ENCODE measurements at places on chromosomes 12 and 14.

DNA sequence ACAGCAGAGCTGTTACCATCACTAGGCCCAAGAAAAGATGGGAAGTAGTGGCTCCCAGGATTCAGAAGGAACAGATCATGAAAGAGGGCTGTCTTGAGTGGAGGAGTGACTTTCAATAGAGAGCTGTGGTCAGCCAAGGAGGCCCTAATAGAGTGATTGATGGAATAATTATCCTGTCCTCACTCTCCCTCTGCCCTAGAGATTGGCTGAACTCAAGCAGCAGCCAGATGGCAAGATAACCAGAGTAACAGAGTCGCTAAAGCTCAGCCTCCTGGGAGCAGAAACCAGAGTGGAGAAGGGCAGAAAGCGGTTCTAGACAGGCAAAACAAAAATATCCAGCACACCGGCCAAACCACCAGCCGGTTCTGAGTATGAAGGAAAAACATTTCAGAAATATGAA lies 23.1 kb downstream of the GMFB start:
- no peak for DNase-seq

DNA sequence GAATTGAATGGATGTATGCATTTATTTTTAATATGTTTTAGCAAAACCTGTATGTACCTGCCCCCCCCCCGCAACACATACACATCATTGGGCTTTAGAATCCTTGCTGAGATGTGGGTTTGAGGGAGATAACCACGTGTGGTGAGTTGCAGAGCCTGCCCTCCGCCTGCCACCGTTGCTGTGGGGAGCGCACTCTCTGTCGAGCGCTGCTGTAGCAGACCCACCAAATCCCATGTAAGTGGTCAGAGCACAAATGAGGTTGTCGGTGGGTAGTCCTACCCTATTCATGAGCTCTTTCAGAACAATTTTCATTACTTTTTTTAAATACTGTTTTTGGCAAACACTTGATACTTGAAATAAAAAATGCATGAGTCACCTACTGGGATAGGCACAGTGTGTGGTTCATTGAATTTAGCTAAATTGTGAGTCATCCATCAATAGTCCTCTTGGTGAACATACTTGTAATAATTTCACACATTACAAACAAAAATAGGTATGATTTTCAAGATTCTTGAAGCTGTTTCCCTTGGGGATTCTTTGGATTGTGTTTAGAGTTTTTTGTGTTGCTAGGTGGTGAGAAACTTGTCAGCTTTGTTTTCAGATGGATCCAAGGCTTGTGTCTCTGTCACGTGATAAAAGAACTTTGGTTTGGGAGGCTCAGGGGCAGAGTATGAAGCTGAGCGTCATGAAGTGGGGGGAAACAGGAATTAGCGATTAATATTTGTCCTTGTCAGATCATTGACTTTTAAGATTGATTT lies 107.6 kb downstream of the PTCSC3 start:
- DNase-seq: no peak

- no peak for DNase-seq
Measured at GRCh38 chr14:59451849-59452248, 13.3 kb downstream of the GPR135 start.

DNA sequence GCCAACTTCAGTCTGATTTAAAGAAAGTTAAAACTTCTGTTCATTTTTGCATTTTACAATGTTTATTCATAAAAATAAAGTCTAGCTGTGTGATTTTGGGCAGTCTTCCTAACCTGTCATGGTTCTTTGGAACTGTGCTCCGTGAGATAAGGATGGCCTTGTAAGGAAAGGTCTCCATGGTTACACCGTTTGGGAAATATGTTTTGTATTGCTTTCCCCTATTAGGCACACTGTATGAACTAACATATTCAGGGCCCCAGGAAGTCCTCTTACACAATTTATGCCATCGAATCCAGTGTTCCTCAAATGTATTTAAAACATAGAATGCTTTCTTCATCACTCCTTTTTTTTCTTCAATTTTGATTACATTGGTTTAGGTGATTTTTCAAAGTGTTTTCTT lies 54.5 kb downstream of the APAF1 start:
- no peak for DNase-seq

GRCh38 chr14:97748616-97749015 lies 951.4 kb downstream of the VRK1 start:
- no peak for DNase-seq

DNA sequence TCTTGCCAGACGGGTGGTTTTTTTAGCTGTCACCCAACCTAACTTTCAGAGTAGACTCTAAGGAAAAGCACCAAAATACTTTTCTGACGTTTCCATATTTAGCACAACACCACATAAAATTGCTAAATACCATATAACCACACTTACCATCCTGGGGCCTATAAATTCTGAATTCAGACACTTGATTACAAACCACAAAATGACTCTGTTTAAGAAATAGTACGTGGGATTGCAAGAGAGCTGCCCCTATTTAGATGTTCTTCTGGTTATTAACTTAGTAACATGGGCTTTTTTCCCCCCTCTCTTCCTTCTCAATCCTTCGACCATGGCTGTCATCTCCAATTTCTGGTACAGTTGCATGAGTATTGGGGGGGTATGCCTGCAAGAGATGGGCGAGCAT lies 287.7 kb downstream of the BMP4 start:
- no peak for DNase-seq

DNA sequence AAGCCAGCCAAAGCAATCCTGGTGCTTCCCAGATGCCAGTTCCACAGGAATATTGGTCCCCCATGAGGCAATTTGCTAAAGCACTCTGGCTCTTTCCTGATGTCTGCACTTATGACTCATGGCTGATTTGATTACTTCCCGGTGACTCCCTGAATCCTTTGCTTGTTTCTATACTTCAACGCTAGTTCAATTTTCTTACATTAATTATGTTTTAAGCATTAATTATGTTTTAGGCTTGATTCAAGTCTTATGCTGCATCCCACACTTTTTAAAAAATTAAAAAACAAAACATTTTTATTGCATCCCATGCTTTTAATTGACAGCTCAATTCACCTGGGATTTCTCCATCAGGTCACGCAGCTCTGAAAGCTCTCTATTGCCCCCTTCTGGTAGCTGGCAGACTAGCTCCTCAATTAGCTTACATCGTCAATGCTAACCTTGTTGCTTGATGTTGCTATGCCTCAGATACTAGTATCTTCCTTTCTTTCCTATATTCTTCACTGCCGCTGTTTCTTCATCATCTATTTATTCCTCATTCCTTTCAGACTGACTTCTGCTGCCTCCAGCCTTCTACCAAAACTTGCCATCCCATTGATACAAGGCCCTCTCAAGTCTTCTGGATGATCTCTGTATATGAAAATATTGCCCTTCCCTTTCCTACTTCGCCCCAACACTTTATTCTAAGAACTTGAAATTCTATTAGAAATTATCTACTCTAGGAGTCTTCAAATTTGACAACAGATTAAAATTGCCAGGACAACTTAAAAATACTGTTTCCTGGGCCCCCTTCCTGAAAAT lies 32.0 kb downstream of the TSHR start:
- DNase-seq: peak; percentile 89

- peak; percentile 50 for DNase-seq
Measured at GRCh38 chr12:90896164-90896563, 58.8 kb downstream of the CCER1 start.

GRCh38 chr12:120010661-120011230 lies 21.7 kb downstream of the BICDL1 start:
- DNase-seq: no peak

- no peak for DNase-seq
Measured at GRCh38 chr14:22521449-22522239, 67.4 kb downstream of the DAD1 start.

Data from endodermal cell (in vitro differentiated cells).